Esophagus squamous epithelium (tissue), 5 donors: ENCODE measurements at places on chromosomes 7 and 10.

GRCh38 chr10:130399425-130399950, 263.3 kb downstream of the GLRX3 start:
- no peak for DNase-seq

DNA sequence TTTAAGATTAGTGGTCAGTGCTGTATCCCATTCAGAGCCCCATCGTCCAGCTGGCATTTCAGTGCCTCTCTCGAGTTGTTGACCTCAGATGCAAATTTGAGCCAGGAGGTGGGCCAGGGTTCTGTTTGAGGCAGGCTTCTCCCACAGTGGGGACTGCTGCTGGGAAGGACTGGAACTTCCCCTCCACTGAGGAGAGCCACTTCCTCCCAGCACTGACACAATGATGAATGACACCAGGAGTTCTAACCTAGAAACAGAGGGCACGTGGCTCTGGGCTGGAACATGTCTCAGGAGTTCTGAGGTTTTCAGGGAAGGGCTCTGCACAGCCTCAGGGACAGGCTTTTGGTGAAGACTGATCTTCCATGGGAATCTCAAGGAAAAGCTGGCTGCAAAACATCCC, 18.3 kb upstream of the BTBD16 start:
- no peak for DNase-seq

DNA sequence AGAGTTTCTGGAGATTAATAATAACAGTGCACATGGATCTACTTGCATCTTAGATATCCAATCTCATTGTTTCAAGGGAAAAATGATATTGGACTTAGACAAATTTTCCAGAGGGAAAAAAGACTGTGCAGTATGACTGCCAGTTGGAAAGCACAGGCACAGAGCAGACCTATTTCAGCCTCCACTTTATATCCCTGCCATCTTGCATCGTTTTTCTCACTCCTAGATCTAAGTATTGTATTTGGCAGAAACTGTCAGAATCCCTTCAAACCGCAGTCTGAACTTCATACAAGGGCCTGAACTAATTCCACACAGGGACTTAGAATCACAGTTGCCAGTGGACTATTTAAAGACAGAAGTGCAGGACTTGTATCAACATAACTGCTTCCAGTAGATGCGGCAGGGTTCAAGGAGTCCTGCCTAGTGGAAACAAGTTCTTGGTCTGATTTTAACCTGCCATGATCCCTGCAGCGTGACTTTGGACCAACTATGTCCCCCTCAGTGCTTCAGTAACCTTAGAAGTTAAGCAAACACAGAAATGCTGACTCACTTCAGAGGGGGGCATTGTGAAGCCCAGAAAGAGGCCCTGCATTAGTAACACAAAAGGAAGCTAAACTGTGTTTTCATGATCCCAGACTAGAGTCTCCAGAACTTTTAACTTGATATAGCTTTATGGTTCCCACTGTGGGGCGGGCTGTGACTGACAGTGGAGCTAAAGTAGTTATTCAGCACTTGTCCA, 95.7 kb upstream of the PALS2 start:
- DNase-seq: no peak

- DNase-seq: no peak
These were observed 22.6 kb downstream of the PALS2 start for GRCh38 chr7:24595671-24596418.

- DNase-seq: no peak
These were observed 32.4 kb downstream of the CTNNA3 start for GRCh38 chr10:67663449-67664087.

DNA sequence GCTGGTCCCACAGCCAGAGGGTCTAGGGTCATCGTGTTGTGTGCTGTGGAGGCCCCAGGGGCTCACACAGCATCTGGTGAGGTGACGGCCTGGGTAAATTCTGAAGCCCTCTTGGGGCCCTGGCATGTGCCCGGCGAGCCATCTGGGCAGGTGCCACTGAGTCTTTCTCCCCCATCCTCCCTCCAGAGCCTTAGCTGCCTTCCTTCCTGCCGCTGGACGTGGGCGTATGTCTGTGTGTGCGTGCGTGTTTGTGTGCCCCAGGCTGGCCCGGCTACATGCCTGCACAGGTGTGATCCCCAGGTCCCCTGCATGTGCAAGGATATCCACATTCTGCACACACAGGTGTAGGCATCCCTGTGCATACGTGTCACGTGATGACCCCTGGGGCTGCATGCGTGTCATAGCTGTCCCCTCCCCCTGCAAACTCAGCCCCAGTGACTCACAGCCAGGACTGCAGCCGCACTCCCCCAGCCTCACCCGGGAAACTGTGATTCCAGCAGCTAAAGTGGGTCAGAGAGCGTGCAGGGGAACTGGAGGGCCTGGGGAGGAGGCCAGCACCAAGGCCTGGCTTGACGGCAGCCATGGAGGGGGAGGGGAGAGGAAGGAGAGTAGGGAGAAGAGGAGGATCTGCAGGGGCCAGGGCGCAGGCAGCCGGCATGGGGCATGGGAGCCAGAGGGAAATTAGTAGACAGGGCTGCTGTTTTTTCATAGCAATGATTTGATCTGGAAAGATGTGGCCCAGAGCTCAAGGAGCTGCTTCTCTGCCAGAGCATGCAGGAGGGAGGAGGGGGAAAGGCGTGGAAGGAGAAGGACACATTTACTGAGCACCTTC, 46.4 kb downstream of the ELFN1 start:
- DNase-seq: no peak

DNA sequence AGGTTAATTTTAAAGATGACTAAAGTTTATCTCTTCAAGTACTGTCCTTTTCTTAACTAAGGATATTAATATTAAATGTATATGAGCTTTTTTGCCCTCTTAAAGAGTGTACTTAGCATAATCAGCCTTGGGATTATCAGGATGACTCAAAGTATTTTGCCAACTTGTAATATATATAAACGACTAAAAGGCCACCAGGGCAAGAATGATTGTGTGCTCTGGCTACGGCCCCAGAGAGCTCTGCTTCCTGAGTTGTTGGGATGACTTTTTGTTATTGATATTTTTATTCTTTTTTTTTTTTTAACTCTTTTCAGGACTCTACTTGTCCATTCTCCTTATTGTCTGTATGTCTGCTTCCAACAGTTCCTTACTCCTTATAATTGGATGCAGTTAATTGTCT, 14.8 kb upstream of the CHRM2 start:
- no peak for DNase-seq

- DNase-seq: no peak
These were observed 645.1 kb downstream of the KCNMA1 start for GRCh38 chr10:76992467-76992866.

DNA sequence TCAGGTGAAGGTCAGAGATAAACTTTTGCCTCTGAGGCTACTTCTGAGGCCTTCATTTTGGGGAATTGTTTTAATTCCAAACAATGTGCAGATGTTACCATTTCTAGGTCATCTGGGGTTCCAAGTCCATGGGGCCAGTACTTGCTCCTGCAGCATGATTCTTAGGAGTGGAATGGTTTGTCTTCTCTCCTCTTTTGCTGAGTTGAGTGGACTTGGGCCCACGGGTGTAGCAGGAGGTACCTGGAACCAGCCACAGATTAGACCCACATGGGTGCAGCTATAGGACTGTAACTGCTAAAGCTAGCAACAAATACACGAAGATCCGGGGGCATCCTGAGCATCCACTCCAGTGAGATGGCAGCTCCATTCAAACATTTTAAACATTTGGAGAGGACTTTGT, 41.6 kb downstream of the WIPF3 start:
- no peak for DNase-seq

DNA sequence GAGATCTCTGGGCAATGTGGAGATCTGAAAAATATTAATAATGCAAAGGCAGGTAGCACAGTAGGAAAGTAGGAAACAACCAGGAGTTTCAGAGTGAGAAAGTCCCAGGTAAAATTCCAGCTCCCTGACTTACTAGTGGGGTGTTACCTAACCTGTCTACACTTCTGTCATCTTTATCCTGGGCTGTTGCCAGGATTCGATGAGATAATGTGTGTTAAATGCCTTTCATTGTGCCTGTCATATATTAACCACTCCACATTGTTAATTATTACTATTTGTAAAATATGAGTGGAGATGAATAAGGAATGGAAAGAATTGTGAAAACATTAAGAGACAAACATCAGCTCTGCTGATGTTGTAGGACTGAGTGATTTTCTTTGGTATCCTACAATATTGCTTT, 50.0 kb upstream of the FRMD4A start:
- DNase-seq: no peak

DNA sequence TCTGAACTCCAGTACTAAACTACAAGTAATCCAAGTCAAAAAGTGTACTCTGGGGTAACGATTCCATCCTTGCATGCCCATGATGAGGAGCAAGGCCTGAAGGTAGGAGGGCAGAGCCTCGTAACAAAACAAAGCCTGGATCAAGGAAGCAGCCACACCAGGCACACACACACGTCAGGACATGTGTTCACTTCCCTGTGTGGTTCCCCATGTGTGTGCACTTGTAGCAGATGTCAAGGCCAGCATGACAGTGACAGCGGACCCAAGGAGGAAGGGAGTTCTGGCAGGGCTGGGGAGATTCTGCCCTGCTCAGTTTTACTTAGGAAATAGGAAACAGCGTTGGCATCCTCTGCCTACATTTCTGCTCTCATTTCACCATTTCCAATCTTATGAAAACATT, 92.8 kb downstream of the ALOX5 start:
- DNase-seq: no peak

- DNase-seq: no peak
These were observed 220.7 kb downstream of the ADARB2 start for GRCh38 chr10:1516492-1517165.

DNA sequence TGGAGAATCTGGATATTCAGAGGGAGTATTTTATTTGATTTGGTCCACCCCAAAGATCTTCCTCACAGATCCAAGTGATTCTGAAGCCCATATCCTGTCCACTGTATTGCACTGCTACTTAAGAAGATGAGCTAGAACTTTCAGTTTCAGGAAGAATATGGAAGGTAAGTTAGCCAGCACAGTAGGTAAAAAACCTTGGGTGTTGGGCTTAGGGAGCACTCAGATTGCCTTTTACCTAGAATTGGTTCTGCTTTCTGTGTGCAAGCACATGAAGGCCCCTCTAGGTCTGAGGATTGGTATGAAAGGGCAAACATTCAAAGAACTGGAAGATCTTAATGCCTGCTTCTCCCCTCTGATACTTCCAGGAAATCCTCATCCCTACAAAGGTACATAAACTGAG, 146.7 kb upstream of the COL1A2 start:
- no peak for DNase-seq

DNA sequence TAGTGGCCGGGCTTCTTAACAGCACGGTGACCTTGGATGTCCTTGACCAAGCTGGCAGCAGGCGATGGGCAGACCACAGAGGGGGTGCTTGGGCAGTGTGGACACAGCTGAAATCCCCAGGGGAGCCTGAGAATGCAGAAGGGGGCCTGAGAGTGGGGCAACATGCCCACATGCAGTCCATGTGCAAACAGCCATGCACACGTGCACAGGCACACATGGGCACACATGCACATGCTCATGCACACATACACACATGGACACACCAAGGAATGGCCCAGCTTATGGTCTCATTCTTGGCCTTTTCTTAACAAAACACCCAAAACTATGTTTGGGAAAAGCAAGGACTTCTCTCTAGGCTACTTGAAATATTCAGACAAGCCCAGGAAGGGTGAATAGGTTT, 483.9 kb upstream of the MKI67 start:
- DNase-seq: no peak

DNA sequence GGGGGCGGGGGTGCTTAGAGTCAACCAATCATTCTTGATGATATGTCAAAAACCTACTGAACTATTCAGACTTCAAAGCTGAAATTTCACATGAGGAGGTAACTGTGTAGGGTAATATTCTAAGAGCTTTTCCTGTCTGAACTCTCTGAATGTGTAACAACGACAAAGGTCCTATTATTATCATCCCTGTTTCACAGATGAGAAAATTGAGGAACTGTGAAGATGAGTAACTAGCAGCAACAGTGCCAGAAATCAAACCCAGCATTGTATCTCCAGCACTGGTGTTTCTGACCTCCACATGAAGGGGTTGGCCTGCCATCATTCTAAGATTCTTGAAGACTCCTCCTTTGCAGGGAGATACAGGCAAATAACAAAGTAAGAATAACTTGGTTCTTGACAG, 294.7 kb upstream of the AOAH start:
- DNase-seq: no peak

GRCh38 chr10:61896854-61897661, 4.4 kb upstream of the ARID5B start:
- DNase-seq: no peak

DNA sequence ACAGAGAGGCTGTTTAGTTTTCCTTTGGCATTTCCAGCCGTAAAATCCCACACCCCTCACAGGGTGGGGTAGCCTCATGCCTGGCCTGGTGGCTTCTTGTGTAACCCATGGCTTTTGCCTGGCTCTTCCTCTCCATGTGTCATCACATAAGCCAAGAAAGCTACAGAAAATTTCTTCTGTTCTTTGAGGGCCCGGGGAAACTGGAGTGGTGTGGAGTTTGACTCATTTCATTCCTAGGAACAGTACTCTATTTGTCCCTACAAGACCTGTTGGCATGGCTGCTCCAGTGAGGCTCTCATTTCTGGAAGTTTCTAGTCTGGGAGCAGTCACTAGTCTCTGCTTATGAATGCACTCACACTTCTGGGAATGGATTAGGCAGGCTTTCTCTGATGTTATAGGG, 523.9 kb downstream of the SUGCT start:
- no peak for DNase-seq

GRCh38 chr7:37054624-37055241, 330.4 kb upstream of the AOAH start:
- no peak for DNase-seq

DNA sequence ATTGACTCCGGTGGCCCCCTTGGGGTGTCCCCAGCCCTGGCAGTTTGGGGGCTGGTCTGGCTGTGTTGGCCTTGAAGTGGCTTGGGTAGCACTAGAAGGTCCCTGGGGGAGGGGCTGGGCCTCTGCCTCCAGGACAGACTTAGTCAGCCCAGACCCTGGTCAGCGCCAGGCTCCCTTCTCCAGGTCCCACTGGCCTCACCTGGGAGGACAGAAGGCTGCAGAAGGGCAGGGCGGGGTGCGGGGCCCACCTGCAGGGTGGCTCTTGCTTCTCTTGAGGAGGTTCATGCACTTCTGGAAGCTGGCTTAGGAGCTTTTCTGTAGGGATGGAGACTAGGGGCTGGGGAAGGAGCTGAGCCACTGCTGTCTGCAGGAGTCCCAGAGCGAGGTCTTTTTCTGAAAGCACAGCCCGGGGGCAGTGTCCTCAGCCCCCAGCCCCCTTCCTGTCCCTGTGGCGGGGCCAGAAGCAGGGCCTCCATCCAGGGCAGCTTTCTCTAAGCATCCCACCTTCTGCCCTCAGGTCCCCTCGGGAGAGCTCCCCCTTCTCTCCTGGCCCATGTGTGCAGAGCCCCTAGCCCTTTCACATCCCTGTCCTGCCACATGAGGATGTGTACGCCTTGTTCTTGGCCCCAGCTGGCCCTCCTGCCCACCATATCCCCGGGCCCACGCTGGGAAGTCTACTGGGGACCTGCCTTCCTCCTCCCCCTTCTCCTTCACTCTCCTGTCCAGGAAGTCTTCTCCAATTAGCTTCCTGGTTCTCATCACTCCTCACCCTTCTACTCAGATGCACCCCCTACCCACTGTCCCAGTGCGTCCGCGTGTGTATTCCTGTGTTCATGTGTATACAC, 11.0 kb downstream of the TBATA start:
- no peak for DNase-seq

- DNase-seq: no peak
These were observed 230.0 kb upstream of the PPP1R3A start for GRCh38 chr7:114148779-114149178.
